Stimulated activated CD8-positive, alpha-beta memory T cell treated with anti-CD3 and anti-CD28 coated beads, Interleukin-15, amount 100 ng/mL, for 4 hours (primary cell): ENCODE measurements at places on chromosomes 3 and 15.

- DNase-seq, result no peak
Measured at GRCh38 chr15:73174171-73174570, 121.9 kb downstream of the NEO1 start.

DNA sequence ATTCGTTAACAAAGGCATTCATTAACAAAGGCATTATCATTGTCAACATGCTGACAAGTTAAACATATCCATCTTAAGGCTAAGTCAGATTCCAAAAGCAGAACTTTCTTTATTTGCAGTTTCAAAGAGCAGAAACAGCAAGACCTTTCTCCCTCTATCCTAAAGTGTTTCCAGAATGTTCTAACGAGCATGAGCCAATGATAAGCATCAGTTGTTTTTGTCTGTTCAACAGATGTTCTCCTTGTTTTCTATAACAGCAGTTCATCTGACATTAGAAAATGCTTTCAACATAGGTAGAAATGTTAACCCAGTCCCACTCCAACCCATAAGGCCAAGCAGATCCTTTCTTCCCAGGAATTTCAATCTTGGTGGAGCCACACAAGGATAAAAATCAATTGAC is 77.6 kb upstream of the POMGNT2 start:
- no peak for DNase-seq

- DNase-seq, result no peak
Measured at GRCh38 chr3:101970905-101971304, 121.6 kb downstream of the NFKBIZ start.

- no peak for DNase-seq
Measured at GRCh38 chr3:63706321-63707085, 54.0 kb downstream of the SNTN start.

DNA sequence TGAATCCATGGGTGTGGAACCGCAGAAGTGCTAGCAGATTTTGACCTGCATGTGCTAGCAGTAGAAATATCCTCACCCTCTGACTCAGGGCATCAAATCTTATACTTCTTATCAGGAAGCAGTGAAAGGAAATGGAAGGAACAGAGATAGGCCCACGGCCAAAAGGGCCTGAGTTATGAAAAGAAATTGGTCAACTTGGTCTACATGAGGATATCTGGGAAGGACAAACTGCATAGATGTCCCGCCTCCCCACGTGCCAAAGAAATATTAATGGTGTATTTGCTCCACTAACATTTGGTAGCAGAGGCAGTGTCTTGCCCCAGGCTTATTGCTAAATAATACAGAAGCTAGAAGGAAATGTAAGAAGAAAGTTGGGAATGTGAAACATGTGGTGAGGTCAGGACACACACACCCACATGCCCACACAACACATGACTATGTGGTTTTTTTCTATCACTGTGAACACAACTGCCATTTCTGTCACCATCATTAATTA is 93.6 kb upstream of the COL8A1 start:
- DNase-seq, result no peak

- no peak for DNase-seq
Measured at GRCh38 chr3:78858910-78859309, 908.9 kb downstream of the ROBO1 start.

DNA sequence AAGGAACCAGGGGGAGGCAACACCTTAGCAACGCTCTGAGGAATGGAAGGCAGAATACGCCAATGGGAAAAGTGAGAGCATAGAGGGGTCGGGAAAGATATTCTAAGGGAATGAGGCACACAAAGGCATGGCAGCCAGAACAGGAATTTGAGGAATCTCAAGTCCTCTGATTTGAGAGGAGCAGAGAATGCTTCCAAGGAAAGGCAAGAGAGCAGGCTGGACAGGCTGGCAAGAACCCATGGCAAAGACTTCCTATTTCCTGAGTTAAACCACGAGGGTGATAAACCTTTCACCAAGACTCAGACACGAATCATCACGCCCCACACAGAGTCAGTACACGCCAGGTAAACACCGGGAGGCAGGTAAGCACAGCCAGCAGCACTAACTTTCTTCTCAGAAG is 109.8 kb downstream of the IGF2BP2 start:
- no peak for DNase-seq

- no peak for DNase-seq
Measured at GRCh38 chr15:31089368-31090047, 12.0 kb downstream of the TRPM1 start.

GRCh38 chr3:2577571-2577970 is 478.9 kb downstream of the CNTN4 start:
- DNase-seq, result no peak

- DNase-seq, result no peak
Measured at GRCh38 chr15:45616901-45617323, 17.9 kb upstream of the SQOR start.

DNA sequence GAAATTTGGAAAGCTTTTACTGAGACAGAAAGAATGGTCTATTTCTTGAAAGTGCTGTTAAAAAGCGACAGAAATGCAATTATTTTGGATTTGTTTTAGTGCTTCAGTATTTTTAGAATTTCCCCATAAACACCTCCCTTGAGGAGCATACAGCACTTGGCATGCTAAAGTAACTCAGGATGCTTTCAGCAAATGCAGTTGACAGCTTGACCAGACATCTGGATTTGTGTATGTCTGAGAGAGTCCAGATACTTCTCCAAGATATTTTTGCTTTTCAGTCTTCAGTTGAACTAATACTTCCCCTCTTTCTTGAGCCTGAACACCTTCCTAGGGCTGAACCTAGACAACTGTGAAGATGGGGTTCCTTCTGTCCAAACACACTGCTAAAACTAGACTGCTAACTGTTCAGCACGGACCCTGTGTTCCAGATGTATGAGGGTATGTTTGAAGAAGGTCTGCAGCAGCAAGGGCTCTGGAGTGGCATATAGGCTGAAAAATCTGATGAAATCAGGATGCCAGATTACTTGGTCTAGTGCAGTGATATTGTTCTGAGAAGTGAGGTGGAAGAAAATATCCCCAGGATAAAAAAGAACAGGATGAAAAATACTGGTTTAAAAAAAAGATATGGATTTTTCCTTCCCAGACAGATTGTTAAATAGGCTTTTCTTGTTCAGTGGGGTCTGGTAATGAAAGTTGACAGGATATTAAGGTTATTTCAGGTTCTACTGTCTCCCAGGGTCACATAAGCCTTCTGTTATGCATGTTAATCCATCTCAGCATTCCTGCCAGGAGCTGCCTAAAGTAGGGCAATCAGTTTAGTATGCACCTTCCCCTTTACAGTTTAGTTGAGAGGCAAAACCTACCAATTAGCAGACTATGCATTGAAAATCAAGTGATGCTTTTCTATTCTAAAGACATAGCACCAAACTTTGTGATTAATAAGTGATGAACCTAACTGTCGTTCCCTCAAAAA is 516.9 kb upstream of the TBL1XR1 start:
- no peak for DNase-seq

- DNase-seq, result no peak
Measured at GRCh38 chr3:128603811-128604775, 46.5 kb downstream of the RPN1 start.

DNA sequence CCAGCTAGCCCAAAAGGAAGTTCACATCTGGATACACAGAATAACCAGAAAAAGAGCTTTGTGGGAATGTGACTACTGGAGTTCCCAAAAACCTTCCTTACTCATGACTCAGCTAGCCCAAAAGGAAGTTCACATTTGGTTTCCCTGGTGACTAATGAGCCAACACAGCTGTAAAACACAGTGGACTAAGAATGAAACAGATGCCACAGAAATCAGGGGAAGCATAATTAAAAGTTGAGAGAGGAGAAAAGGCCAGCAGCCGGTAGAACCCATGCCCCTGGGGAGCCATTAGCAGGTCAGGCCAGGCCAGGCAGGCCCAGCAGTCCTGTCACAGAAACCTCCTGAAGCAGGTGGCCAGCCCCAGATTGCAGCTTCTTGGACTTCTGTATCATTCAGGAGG is 130.3 kb downstream of the GHSR start:
- no peak for DNase-seq

GRCh38 chr3:73955494-73956070 is 330.8 kb upstream of the PDZRN3 start:
- DNase-seq, result no peak

DNA sequence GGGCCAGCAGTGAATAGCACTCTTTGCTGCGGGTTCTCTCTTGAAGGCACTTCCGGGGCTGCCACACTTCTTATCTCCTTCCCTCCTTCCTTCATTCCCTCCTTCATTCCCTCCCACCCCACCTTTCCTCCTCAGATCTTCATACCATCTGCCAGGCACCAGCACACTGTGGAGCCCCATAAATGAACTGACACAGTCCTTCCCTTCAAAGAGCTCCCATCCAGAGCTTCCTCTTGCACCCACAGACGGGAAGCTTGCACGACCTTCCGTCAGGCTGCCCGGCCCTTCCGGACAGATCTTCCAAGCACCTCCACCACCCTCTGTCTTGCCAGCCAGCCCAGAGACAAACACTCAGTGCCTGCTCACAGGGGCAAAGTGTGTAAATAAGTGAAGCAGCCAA is 65.4 kb upstream of the HERC1 start:
- DNase-seq, result no peak

DNA sequence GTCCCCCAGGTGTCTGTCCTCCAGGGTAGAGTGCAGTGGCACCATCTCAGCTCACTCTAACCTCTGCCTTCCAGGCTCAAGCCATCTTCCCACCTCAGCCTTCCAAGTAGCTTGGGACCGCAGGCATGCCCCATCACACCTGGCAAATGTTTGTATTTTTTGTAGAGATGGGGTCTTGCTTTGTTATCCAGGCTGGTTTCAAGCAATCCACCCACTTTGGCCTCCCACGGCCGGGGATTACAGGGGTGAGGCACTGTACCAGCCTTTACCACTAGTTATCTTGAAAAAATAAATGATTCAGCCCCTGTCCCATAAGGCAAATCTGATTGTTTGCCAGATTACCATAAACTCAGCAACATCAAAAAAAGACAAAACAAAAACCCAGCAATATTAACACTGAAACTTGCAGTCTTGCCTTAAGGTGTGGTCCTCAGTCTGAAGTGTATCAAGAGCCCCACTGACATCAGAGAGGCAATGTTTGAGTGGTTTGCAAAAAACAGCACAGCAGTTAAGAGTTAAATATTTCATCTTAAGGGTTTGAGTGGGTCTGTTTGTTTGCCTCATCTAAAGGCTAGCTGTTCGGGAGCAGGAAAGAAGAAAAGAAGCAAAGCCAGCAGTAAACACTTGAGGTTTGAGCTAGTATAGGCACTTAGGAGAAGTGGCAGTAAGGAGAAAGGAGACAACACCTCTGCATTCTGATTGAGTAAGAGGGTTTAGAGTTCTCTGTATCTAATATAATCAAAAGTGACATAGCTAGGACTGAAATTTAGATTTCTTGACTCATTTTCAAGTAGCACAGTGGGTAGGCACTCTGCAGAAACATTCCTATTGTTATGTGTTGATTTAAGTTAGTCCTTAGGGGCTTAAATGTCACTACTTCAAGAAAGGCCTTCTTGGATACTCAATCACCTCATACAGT is 26.3 kb upstream of the EDEM1 start:
- no peak for DNase-seq

GRCh38 chr15:51224428-51224827 is 114.0 kb downstream of the CYP19A1 start:
- no peak for DNase-seq

DNA sequence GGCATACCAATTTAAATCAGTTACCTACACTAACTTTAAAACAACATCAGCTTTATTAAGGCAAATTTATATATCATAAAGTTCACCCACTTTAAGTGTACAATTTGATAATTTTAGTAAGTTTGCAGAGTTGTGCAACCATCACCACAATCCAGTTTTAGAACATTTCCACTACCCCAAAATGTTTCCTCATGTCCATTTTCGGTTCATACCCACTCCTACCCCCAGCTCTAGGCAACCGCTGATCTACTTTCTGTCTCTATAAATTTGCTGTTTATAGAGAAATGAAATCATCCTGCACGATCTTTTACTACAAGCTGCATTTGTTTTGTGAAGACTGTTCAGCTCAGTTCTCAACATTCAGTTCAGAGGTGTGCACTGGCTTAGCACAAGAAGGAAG is 31.5 kb upstream of the FAM81A start:
- no peak for DNase-seq

- DNase-seq, result no peak
Measured at GRCh38 chr15:32671339-32672325, 30.1 kb downstream of the SCG5 start.

DNA sequence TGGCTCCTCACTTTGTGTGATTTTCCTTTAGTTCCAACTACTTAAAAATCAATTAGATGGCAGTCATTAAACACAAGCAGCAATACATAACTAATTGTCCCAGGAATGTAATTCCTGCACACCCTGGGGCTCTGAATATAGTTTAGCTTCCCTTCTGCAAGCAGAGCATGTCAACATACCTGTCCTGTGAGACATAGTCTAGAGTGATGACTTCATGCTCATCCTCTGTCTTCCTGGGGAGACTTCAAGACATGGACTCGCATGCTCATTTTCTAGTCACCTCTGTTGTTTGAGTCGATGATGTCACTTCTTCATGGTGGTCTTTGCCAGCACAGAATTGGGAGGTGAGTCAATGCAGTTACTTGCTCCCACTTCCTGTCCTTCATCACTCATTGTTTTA is 15.7 kb downstream of the C3orf52 start:
- no peak for DNase-seq

DNA sequence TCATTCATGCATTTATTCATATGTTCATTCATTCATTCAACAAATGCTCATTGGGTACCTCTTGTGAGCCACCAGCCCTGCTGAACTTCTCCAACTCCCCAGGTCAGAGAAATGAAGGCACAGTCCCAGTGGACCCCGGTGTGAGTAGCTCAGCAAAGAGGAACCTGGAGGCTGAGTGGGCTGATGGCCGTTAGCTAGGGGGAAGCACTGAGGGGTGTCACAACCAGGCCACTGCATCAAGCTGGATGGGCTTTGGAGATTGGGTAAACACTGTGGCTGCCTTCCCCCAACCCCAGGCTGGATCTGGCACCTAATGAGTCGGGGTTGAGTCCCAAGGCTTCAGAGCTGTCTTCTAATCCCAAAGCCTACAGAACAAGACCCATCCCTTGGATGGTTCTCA is 12.1 kb upstream of the ALAS1 start:
- no peak for DNase-seq

GRCh38 chr15:27889258-27889657 is 209.9 kb downstream of the OCA2 start:
- no peak for DNase-seq

GRCh38 chr15:40038275-40038637 is 725 bp downstream of the SRP14 start:
- DNase-seq, result no peak

GRCh38 chr15:33671456-33671855 is 296.8 kb upstream of the CHRM5 start:
- no peak for DNase-seq

DNA sequence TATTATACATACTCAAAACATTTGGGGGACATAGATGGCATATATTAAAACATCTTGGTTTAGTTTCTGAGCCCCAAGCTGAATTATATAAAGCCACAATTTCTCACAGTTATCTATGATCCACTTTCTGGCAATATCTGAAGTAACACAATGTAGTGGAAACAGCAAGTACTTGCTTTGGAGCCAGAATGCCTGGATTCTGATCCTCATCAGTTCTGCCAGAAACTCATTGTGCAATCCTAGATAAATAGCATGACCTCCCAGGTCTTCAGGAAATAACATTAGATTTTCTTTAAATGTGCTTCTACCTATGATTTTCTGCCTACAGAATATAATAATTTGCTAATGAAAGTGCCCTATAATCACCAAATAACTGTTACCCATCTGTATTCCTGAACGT is 544.9 kb downstream of the NAALADL2 start:
- no peak for DNase-seq

GRCh38 chr15:88118035-88118434 is 138.5 kb downstream of the NTRK3 start:
- no peak for DNase-seq

- no peak for DNase-seq
Measured at GRCh38 chr3:64329037-64329436, 103.8 kb upstream of the PRICKLE2 start.

- no peak for DNase-seq
Measured at GRCh38 chr3:8519156-8519555, 17.5 kb downstream of the LMCD1 start.
